CD4-positive, alpha-beta T cell treated with Interleukin-15 for 1 hour (primary cell): ENCODE measurements at places on chromosomes 6 and 20.
A peak's percentile ranks its signal among the peaks of the same experiment; 100 is the strongest.

GRCh38 chr6:118316796-118317384, 231.2 kb upstream of the PLN start:
- DNase-seq, result no peak

GRCh38 chr6:81938014-81938856, 185.8 kb upstream of the TENT5A start:
- DNase-seq, result no peak

DNA sequence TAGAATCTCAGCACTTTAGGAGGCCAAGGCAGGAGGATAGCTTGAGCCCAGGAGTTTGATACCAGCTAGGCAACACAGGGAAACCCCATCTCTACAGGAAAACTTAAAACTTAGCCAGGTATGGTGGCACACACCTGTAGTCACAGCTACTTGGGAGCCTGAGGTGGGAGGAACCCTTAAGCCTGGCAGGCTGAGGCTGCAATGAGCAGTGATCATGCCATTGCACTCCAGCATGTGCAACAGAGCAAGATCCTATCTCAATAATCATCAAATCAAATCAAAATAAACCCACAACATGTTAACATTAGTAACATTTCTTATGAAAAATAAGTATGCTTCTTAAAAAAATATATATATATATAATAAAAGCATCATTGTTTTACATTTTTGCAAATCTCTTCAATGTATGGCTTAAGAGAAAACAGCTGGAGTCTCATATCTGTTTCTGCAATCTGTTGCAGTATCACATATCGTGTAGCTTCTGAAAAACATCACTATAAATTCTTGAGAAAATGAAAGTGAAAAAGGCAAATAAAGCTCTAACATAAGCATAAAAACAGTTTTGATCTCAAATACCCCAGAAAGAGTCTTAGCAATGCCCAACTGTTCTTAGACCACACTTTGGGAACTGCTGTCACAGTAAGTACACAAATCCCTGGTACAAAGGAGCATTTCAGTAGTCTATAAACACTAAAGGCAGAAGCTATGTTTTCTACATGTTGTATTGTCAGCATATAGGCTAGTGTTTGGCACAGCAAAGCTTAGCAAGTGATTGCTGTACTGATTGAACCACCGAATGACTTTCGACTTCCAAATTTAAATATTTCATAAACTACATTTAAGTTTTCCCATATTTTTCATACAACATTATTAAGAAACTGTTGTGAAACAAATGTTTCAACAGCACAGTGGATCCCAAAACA, 8.0 kb downstream of the MMUT start:
- no peak for DNase-seq

GRCh38 chr6:64014595-64014994, 379.0 kb downstream of the PHF3 start:
- DNase-seq, result no peak

GRCh38 chr6:149761438-149761837, 11.9 kb downstream of the PCMT1 start:
- DNase-seq, result no peak

- no peak for DNase-seq
These were observed 10.3 kb upstream of the PRSS16 start for GRCh38 chr6:27237089-27237803.

- no peak for DNase-seq
These were observed 7.8 kb downstream of the TEAD3 start for GRCh38 chr6:35489066-35489465.

GRCh38 chr6:5122504-5123112, 37.5 kb downstream of the PPP1R3G start:
- DNase-seq, result no peak

DNA sequence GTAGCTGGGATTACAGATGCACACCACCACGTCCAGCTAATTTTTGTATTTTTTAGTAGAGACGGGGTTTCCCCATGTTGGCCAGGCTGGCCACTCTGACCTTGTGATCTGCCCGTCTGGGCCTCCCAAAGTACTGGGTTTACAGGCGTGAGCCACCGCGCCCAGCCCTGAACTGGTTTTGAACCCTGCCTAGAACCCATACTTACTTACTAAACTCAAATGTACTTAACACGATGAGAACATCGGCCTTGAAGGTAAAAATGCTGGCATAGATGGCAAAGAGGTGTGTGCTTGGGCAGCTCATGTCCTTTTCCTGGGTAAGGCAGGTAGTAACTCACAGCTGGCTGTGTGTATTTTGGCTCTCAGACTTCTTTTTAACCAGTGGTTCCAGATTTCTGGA, 3.2 kb upstream of the ARMC12 start:
- DNase-seq, result no peak

GRCh38 chr6:139753198-139753861, 378.9 kb upstream of the CITED2 start:
- DNase-seq, result no peak

DNA sequence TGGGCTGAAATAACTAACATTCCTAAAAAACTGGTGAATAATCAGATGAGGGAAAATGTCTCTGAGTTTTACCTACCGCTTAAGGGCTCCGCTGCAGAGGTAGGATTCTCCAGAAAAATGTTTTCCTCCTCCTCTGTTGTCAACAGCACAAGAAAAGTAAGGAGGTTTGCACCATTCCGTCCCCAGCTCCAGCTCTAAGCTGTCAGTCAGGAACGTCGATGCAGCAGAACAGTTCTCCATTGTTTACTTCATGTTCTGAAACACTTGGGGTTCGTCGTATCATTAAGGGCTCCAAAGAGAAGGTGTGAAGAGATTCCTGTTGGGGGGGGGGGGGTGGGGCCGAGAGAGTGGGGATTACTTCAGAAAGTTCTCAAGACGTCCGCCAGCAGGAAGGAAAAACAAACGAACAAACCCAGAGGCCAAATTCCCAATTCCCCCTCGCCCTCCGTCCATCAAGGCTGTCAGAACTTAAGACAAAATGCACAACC, 734 bp downstream of the MMS22L start:
- no peak for DNase-seq

DNA sequence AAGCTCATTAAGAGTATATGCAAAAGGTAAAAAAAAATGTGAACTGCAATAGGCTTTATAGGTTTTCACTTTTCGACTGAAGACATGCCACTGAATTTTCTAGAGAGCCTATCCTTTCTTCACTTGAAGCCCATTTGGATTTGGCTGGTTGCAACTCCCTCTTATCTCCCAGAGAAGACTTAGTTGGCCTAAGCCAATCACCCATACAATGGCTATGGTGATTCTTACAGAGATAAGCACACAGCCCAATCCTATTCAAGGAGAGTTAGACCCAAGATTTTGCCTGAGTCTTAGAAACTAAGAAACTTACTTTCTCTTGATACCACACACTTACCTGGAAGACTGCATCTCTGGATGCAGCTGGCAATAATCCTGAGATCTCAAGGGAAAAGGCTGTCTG, 167.3 kb upstream of the PTCHD4 start:
- DNase-seq, result no peak

- no peak for DNase-seq
These were observed 243.6 kb downstream of the TTLL2 start for GRCh38 chr6:167568407-167569024.

DNA sequence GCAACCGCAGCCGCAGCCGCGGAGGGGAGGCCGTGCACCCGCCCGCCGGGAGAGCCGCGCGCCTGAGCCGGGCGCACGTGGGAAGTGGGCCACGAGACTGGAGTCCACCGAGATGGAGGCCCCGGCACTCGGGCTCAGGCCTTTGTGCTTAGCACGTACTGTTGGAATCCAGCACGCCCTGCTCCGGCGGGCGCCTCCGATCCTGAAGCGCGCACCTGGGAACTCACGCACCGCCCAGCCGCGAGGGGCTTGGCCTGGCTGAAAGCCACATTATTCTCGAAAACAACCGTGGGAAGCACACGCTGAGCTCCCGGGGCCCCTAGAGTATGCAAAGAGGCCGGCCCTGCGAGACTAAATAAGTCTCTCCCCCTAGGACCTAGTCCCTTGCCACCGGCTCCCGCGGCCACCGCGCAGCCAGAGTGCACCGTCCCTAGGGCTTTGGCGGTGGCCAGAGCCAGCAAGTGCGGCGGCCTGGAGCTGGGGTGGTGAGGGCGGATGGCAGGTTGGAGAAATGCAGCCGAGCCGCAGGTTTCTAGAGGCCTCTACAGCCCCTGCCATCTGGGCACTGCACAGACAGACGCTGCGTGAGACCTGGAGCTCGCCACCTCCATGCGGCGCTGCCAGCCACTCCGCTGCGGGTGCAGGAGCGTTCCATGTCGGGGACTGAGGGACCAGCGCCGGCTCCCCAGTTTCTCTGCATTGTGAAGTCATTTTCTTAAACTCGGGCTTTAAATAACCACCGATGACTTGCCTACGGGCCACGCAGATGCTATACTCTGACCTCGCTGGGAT, 42.0 kb upstream of the LY86 start:
- DNase-seq, result no peak

GRCh38 chr6:32799168-32799567, 17.6 kb downstream of the HLA-DOB start:
- no peak for DNase-seq

DNA sequence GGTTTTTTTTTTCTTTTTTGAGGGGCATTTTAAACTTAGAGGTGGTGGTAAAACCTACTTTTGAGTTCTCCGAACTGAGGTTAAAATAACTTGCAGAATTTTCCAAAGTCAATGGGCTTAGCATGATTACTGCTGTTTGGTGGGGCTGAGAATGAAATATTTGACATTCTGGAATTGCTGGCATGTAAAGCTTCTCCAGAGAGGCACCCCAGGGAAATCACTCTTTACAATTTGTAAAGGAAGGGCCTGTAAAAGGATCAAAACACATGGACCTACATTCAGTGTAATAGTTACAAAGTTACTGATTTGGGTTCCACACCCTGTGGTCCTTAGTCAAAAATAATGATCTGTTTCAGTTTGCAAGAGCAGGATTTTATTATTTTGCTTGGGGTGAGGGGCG, 5.5 kb downstream of the FAM217B start:
- DNase-seq, result no peak

GRCh38 chr6:136411025-136411325, 121.3 kb upstream of the BCLAF1 start:
- DNase-seq, result no peak

DNA sequence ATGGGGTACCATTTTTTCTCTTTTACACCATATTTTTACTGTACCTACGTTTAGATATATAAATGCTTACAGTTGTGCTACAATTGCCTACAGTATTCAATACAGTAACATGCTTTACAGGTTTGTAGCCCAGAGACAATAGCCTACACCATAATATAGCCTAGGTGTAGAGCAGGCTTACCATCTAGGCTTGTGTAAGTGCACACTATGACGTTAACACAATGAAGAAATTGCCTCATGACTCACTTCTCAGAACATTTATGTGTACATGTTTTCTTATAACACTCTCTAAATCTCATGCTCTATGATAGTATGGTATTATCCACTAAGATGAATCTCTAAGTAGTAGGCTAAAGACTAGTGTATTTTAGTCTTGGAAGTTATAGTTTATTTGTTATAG, 13.5 kb downstream of the GPR63 start:
- no peak for DNase-seq

- peak; percentile 39 for DNase-seq
These were observed 5.9 kb downstream of the TMEM239 start for GRCh38 chr20:2822073-2822472.

GRCh38 chr6:130293800-130294199, 71.0 kb upstream of the SAMD3 start:
- DNase-seq, result no peak

DNA sequence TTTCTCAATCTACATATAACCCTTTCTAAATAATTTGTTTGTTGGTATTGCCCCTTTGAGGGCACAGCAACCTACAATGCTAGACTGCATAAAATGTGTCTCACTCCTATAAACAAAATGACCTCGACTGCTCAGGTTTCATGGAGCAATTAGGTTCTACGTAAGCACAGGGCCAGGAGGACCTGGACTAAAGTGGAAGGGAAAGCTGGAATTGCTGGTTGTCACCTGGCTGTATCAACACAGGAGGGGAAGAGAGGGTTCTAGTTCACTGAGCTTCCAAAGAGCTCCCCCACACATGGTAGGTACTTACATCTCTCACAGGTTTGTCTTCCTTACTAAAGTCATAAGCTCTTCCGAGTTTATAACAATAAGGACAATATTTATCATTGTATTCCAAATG, 51.0 kb downstream of the NCOA6 start:
- DNase-seq, result no peak

DNA sequence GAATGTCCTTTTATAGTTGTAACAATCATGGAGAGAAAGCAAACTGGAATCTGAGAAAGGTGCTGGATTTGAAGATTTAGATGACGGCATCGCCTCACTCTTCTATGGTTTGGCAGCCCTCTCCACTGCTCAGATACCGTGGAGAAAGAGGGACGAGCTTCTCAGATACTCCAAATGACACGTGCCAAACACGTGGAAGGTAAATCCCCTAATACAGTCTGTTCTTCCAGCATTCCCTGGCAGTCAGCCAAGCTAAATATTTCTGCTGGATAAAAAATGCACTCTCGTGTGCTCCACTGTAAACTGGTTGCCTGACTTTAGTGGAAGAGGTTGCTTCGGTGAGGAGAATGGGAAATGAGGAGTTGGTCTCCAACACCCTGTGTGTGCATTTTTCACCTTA, 16.7 kb upstream of the PRDM1 start:
- DNase-seq, result no peak

- DNase-seq, result no peak
These were observed 8.2 kb upstream of the EFHC1 start for GRCh38 chr6:52411911-52412310.

GRCh38 chr6:10381133-10381829, 33.6 kb downstream of the TFAP2A start:
- no peak for DNase-seq

GRCh38 chr6:45052325-45052724, 275.8 kb upstream of the RUNX2 start:
- DNase-seq, result no peak
